Activated CD4-positive, alpha-beta T cell treated with anti-CD3 and anti-CD28 coated beads, Interleukin-2, amount 50 U/mL, for 4 hours (primary cell): ENCODE measurements at places on chromosomes 16 and 17.

DNA sequence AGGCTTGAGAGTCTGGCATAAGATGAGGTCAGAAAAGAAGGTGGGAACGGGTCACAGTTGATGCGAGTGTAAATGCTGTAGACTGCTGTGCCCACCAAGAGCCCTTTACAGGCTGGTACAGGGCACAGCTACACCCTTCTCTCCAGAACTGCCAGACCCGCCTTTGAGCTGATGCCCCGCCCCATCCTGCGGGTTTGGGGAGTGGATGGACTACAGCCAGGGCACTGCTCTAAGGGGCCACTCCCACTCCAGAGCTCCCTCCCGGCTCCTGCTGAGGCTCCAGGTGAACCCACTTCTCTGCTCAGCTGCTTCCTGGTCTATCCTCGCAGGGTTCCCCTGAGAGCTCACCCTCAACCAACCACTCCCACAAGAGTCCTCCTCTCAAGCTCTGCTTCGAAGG, 12.3 kb downstream of the MEIOB start:
- no peak for DNase-seq

- DNase-seq = no peak
These were observed 106.3 kb upstream of the ADAMTS18 start for GRCh38 chr16:77541165-77541564.

GRCh38 chr17:12637015-12637414, 28.7 kb upstream of the MYOCD start:
- no peak for DNase-seq

DNA sequence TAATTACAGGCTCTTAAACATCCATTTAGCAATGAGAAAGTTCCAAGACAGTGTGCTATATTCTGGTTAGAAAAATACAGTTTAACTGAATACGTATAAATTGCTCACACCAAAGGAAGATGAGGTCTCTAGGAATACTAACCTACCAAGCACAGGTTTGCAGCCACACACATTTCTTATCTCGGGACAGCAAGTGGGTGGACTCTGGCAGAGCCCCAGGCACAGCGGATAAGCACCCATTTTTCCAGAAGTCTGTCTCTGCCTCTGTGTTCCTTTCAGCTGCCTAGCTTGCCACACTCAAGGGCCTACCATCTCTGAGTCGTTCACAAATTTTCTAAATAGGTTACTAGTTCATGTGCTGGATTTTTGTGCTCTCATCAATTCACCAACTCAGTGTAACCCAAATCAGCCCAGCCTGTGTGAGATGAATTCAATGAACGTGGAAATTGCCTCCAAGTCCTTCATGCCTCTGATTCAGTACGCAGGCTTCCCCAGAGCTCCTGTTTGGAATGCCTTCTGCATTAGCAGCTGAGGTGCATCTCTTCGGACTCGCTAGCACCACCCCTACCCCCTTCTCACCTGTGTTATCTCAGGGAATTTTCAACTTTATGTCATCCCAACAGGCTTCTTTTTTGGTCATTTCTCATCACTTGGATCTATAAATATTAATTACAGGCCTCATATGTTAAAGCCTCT, 581.0 kb upstream of the CDH11 start:
- DNase-seq = no peak

- no peak for DNase-seq
These were observed 97.6 kb upstream of the HLF start for GRCh38 chr17:55167024-55167725.

DNA sequence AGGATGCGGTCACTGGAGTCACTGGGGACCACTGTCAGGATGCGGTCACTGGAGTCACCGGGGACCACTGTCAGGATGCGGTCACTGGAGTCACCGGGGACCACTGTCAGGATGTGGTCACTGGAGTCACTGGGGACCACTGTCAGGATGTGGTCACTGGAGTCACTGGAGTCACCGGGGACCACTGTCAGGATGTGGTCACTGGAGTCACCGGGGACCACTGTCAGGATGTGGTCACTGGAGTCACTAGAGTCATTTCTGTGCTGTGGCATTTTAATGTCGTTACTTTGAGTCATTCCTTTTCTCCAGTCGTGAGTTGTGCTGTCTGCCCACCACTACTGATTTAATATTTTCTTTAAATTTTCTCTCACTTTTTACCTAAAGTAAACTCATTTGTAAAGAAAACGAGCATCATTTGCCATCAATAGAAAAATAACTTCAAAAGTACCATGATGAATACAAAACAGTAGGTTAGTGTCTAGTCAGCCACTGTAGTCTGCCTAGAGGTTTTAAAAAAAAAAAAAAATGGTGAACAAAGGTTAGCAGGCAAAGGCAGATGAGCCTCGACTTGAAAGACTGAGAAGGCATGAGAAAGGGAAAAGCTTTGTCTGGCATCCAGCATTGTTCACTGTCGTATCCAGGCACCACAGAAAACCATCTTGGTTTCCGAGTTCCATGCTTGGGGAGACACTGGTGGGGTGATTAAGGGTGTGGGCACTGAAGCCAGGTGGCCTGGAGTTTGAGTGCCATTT, 346.6 kb downstream of the SNX29 start:
- DNase-seq = no peak

DNA sequence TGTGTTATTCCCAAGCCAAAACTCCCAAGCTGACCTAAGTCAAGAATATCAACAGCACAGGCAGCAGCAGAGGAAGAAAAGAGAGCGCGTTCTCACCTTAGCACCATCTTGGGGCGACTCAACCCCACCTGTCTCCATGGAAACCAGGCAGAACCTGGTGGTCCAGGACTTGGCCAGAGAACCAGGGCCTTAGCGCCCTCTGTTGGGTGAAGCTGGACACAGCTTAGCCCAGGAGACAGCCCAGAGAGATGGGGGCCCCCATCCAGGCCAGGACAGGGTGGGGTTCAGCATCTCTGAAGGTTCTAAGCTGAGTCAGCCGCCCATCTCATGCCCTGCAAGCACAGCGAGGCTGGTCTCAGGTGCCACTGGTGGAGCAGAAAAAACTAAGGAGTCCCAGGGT, 60.1 kb upstream of the TMEM132E start:
- DNase-seq = no peak

GRCh38 chr16:9370061-9370491, 278.6 kb downstream of the HAPSTR1 start:
- no peak for DNase-seq

GRCh38 chr17:10045871-10046658, 141.0 kb upstream of the RCVRN start:
- no peak for DNase-seq

DNA sequence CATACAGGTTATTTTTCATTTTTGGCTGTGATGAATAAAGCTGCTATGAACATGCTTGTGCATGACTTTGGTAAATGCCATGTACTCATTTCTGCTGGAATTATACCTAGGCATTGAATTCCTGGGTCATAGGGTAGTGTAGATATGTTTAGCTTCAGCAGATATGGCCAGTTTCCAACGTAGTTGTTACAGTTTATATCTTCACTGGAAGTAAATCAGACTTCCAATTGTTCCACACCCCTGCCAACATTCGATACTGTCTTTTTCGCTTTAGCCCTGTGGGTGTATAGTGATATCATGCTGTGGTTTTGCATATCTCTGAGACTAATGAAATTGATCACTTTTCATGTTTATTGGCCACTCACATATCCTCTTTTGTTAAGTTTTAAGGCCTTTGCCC, 50.4 kb downstream of the ARHGAP27 start:
- DNase-seq = no peak

DNA sequence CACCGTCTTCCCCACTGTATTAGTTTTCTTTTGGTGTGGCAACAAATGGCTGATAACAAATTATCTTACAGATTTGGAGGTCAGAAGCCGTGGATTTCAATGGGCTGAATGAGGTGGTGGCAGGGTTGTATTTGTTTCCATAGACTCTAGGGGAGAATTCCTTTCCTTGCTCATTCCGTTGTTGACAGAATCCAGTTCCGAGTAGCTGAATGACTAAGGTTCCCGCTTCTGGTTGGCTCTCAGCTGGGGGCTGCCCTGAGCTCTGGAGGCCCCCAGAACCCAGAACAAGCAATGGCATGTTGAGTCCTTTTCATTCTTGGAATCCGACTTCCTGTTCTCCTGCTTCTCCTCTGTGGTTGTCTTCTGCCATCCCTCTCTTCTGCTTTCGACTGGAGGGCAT, 280.4 kb downstream of the SNX29 start:
- DNase-seq = no peak

GRCh38 chr17:39597372-39598046, 10.2 kb downstream of the NEUROD2 start:
- DNase-seq = no peak

GRCh38 chr17:1018547-1018946, 21.6 kb downstream of the TIMM22 start:
- no peak for DNase-seq

GRCh38 chr17:19332371-19333131, 30.0 kb downstream of the B9D1 start:
- DNase-seq = no peak

- no peak for DNase-seq
These were observed 18.5 kb upstream of the APRT start for GRCh38 chr16:88830258-88830657.

DNA sequence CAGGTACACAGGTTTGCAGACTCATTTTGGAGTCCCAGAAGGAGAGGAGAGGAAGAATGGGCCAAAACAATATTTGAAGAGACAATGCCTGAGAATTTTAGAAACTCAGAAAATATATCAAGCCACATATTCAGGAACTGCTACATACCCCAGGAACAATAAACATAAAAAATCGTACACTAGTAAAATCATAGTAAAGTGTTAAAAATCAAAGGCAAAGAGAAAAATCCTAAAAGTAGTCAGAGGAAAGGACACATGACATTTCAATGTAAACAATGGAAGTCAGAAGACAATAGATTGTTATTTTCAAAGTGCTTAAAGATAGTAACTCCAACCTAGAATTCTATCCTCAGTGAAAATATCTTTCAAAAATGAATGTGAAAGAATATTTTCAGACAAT, 28.5 kb upstream of the NACA2 start:
- no peak for DNase-seq

GRCh38 chr17:44797802-44798201, 32.3 kb downstream of the GJC1 start:
- DNase-seq = no peak

GRCh38 chr16:83418565-83418964, 389.2 kb upstream of the HSBP1 start:
- DNase-seq = no peak

GRCh38 chr17:19805006-19805405, 56.9 kb upstream of the ALDH3A1 start:
- no peak for DNase-seq

GRCh38 chr16:83906683-83907082, 7.8 kb downstream of the MLYCD start:
- no peak for DNase-seq

DNA sequence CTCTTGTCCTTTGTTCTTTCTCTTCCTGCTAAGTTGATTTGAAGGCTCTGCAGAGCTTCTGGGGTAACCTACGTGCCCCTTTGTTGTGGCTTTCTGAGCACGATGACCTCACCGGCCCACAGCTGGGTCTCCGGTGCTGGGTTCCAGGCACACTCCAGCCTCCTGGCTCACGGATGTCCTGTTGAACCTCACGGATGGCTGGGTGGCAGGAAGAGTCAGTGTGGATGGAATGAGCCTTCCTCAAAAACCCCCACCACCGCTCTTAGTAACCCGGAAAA, 116.0 kb downstream of the SOCS1 start:
- DNase-seq = peak; percentile 24

GRCh38 chr17:49239963-49240362, 9.4 kb upstream of the PHOSPHO1 start:
- no peak for DNase-seq

DNA sequence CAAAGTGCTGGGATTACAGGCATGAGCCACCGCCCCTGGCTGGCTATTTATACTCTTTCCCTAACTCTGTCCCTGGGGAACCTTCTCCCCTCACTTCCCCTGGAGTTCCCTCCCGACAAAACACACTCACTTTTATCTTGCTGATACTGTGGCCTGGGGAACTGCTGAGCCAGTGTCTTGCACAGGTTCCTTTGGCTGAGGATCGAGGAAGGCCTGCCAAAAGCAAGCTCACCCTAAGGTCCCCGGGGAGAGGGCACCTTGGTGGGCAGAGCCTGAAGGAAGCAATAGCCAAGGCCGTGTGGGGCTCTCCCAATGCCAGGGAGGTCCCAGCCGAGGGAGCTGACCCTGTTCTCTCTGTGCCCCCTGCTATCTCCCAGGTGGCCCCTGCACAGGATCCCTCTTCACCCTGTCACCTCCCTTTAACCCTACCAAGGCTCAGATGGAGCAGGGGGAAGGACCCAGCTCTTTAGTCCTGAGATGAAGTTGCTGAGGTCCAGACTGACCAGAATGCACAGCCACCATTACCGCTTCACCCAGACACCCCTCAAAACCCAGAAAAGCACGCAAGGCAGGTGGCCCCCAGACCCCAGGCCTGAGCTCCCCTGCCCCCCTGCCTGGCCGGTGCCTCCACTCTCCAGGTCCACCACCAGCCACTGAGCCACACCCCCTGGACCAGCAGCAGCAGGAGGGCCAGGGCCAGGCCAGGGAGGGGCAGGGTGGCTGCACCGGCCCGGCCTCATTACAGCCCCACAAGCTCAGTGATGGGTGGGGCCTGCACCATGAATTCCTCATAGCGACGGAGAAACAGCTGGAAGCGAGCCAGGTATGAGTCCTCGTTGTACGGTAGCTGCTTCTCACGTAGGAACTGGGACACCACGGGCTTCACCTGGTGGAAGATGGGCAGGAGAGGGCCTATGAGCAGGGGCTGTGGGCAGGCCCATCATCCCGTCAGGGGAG, 5.1 kb upstream of the FDXR start:
- DNase-seq = no peak

GRCh38 chr17:51250314-51250840, 9.5 kb downstream of the MBTD1 start:
- no peak for DNase-seq
